ENCODE measurements at places on chromosomes 2 and 18.

GRCh38 chr18:39622431-39622830 lies 2056.8 kb upstream of the CELF4 start:
- no peak for DNase-seq

- DNase-seq, result no peak
Observed at GRCh38 chr2:66279024-66279423, 155.9 kb upstream of the MEIS1 start.

DNA sequence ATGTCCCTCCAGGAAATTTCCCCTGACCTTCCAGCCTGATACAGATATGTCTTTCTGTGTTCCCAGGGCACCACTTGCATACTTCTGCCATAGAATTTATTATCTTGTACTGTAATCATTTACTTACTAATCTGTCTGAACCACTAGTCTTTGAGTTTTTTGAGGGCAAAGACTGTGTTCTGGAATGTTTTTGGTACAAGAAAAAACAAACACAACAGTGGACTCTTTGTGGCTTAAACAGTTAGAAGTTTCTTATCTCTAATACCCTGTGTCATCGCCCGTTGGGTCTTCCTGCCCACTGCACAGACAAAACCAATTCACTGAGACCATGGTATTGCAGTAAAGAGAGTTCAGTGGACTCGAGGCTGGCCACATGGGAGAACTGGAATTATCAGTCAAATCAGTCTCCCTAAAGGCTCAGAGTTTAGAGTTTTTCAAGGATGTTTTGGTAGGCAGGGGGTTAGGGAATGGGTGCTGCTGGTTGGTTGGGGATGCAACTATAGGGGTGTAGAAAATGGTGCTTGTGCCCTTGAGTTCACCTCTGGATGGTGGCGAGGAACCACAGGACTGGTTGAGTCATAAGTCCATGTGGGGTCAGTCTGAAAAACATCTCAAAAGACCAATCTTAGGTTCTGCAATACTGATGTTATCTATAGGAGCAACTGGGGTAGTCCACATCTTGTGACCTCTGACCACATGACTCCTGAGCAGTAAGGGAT lies 20.3 kb downstream of the RALB start:
- no peak for DNase-seq

DNA sequence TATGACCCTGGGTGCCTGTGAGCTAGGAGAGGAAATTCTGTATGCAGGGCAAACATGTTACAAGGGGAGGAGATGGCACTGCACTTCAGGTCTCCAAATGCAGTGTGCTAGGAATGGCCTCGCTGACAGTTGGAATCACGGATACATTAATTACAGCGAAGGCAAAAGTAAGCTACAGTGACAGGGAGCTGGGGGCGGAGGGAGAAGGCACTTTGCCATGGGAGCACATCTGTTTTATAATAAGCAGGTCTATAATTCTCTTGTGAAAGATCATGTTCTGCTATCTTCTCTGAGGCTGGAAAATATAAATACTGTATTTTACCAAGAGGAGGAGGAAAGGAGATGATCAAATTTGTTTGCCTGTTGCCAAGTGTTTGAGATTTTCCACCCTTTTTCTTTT lies 56.3 kb upstream of the FZD5 start:
- no peak for DNase-seq

DNA sequence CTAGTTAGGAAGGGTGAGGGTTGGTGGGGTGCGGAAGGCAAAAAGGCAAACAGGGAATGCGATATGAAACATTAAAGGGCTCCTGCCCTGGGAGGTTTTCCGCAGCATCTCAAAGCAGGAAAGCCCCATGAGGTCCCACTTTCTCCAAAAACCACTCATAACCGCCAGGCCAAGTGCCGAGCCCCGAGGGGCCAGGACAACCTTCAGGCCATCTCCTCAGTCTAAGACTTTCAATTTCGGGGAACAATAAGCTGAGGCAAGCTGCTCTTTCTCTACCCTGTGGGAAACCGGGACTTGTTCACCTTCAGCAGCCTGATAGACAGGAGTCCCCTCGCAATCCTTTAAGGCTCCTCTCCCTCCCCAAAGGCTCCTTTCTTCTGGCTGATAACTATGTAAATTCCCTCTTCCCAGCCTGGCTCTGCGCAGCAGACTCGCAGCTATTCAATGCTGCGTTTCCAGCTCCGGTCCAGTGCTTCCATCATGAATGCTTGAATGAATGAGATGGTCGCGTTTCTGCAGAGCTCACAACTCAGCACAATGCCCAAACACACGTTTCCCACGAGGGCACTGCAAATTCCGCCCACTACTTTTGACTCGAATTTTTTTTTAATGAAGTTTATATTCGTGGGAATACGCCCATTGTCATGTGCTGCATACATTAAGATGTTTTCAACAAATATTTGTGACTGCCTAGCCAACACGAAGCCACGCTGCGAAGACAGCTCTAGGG lies 1.4 kb downstream of the LAMA1 start:
- DNase-seq, result no peak

DNA sequence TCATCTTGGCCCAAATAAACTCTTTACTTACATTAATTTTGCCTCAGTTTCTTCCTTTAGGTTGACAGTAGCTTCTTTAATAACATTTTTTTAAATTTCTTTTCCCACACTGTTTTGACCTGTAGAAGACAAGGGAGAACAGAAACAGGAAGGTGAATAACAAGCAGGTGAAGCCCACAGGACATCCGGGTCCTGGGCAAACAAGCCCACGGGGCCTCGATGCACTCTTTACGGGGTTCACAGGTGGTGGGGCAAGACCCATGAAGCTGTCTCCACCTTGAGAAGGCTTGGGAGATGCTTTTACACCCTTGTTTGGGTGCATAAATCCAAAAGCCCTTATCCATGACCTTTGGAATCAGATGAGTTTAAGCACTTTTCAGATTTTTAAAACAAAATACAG lies 301.0 kb upstream of the MGAT5 start:
- no peak for DNase-seq

GRCh38 chr2:177682006-177682405 lies 289.4 kb downstream of the AGPS start:
- DNase-seq, result no peak

GRCh38 chr2:64516651-64517510 lies 7.2 kb upstream of the AFTPH start:
- DNase-seq, result no peak

GRCh38 chr2:210363876-210364275 lies 48.9 kb upstream of the MYL1 start:
- DNase-seq, result no peak

DNA sequence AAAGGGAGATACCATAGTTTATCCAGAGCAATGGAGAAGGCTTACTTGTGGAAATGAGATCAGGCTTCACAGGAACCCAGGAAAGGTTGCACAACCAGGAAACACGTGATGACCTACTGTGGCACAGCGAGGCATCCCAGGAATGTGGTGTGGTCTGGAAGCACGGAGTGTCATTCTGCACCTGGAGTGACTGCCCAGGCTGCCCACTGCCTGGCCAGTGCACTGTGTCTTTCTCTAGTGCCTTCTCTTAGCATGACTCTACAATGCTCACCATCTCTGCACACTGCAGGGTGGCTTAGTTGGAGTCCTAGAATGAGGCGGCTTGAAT lies 48.9 kb downstream of the CHST9 start:
- no peak for DNase-seq
